IPS DF 19.7 (cell line): ENCODE measurements at places on chromosomes 7 and 10.

- DNase-seq: no peak
Measured at GRCh38 chr7:73482746-73483145, 39.3 kb downstream of the BAZ1B start.

DNA sequence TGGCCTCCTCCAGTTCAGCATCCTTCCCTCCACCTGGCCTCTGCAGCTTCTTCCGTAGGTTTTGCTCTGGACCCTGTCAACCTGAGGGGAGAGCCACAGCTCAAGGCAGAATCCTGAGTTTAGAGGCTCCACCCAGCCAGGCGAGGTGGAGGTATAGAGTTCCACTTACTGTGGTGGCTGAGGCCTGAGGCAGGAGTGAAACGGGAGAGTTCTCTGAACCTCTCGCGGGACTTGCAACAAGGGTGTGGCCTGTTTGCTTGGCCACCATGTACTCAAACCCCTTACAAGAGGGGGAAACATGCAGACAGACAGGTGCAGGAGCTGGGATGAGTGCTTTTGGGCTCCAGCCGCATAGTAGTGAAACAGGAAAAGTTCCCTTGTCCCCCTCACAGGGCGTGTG, 154.0 kb upstream of the C7orf33 start:
- no peak for DNase-seq

DNA sequence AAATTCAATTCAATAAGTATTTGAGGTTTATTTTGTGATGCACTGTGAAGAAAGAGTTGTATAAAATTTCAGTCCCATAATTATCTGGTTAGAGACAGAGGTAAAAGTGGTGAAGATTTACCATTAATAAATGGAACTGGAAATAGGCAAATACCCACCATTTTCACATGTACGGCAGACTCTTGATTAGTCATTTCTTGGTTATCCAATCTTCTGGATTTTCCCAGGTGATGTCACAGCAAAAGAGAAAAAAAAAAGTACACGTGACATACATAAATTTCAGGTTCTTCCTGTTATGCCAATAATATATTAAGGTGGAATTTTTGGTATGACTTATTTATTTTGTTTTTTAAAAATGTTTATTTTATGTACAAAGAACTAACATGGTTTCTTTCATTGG, 26.8 kb downstream of the NT5C3A start:
- DNase-seq: no peak

GRCh38 chr10:10796774-10797415, 220.8 kb upstream of the CELF2 start:
- DNase-seq: no peak

GRCh38 chr7:25926891-25927625, 224.9 kb upstream of the NFE2L3 start:
- no peak for DNase-seq

GRCh38 chr7:50217821-50218281, 86.7 kb upstream of the IKZF1 start:
- DNase-seq: no peak

DNA sequence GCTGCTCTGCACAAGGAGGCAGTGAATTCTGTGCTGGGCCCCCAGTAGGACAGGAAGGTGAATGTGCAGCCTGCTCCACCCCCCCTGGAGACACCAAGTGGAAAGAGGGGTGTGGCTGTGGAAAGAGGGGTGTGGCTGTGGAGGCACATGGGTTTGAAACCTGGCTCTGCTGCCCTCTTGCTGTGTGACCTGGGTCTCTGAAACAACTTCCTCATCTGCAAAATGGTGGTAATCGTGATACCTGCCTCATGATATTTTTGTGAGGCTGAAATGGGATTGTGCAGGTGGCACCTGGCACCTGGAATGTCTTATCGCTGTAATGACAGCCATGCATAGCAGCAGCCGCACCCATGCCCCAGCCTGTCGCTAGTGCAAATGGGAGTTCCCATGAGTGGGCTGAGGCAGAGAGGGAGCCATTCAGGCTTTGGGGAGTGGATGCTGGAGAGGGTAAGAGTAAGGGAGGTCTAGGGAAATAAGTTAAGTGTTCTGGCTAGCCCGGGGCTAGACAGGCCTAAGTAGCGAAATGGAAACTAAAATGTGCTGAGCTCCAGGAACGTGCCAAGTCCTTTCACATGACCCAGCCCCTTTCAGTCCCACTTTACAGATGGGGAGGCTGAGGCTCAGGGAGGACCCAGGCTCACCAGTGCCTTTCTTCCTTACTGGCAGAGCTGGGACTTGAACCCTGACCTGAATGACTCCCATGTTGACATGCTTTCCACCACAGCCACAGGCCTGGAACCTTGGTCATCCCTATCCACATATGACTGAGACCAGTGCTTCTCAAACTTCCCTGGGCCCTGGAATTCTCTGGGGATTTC, 35.0 kb downstream of the C10orf105 start:
- no peak for DNase-seq

- no peak for DNase-seq
Measured at GRCh38 chr7:28976022-28976421, 17.9 kb upstream of the TRIL start.

GRCh38 chr10:62394556-62395018, 20.4 kb downstream of the ZNF365 start:
- DNase-seq: no peak

DNA sequence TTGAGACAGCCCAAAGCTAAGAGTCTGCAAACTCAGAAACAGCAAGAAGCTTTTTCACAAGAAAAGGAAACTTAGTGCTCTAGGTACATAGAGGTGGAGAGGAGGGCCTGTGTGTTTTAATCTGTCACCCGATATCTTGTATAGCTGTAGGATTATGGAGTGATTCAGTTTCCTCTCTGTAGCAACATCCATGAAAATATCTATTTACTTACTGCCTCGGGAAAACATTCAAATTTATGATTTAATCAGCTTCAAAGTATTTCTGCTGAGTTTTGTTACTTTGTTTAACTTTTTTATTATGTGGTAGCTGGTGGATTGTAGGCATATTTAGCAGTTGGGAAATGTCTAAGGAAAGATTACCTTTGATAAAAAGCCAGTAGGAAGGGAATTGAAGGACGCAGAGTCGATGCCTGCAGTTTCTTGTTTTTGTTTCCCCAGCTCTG, 292.0 kb downstream of the CCDC3 start:
- DNase-seq: no peak
